ENCODE measurements at places on chromosomes 3 and 15. TPM values are rescaled to one million over a fixed set of nuclear protein-coding genes. Genes with fewer than 3 reads are reported as not detected.

The RAB6B gene
- 12.6 TPM for polyA plus RNA-seq

DNA sequence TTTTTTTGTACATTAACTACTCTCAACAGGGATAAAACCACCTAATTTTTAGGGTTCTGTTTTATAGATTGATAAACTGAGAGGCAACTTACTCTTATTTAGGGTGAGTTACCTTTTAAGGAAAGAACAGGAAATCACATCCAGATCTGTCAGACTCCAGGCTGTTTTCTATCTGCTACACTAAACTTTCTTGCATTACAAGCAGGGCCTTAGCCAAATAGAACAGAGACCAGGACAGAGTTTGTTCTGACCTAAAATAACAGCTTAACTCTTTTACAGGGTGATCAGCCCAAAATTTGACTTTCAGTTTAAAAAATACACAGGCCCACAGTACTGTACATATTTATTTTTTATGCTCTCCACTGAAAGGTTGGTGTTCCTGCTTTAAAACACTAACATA is 38.6 kb downstream of the SGO1 start:
- DNase-seq, result no peak

The COL6A5 gene
- polyA plus RNA-seq, result 0.17 TPM

- DNase-seq, result no peak
These were observed 22.7 kb downstream of the ERICH6 start for GRCh38 chr3:150681057-150681456.

DNA sequence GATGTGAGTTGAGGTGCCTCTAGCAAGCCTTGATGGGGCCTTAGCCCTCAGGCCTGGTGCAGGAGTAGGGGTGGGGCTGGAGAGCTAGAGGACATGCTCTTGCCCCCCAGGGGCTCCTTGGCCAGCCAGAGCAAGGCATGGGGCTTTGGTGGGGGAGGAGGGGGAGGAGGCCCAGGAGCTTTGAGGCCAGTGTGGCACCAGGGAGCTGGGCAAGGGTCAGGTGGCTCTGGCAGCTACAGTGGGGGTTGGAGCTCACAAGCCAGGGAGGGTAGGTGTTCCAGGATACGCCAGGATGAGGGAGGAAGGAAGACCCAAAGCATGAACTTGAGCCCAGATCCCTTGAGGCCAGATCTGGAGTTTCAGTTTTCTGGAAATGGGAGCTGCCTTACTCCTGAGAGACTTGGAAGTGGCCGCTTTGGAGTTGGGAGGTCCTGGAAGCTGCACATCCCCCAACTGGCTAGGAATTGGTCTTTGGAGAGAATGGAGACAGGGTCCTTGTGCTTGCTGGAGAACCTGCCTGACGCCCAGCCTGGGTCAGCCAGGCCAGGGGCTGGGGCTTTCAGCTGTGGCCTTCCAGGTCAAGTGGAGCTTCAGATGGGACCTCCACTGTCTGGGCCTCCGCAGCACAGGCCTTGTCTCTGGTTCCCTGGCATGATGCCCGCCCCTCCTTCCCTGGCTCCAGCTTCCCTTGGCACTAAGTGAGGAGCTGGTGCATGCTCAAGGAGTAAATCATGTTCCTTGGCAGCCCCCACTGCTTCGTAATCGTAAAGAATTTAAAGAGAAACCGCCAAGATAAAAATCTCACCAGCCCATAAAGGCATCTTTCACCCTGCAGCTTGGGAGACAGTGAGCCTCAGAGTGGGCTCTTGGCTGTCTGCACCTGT is 8.7 kb downstream of the SEMA3F start:
- DNase-seq, result no peak

GRCh38 chr3:53181024-53181371 is 20.0 kb downstream of the PRKCD start:
- no peak for DNase-seq

DNA sequence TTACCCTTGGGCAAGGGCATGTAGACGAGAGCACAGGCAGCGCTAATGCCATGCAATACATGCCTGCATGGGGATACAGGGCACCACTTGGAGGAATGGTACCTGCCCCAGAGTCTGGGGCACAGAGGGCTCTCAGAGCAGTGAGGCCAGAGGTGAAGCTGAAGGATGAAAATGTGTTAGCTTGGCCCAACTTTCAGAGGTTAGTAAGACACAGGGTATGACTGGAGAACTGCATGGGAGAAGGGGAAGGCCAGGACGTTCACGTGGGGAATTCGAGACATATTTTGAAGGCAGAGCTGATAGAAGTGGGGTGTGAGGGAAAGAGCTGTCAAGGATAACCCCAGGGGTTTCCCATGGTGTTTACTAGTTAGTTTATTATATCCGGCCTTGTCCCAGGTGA is 19.6 kb downstream of the CSRNP1 start:
- no peak for DNase-seq

The STARD5 gene
- polyA plus RNA-seq, result 2.9 TPM

The FSTL1 gene
- polyA plus RNA-seq, result 1,602 TPM

- DNase-seq, result no peak
These were observed 71.4 kb downstream of the DUT start for GRCh38 chr15:48402427-48403177.

The HCN4 gene
- 0.93 TPM for polyA plus RNA-seq

The TMA7 gene
- 281 TPM for polyA plus RNA-seq

Data from left renal pelvis (tissue), 4 donors.